Spinal cord (tissue), 10 donors: ENCODE measurements at places on chromosomes 12 and 14. TPM values are rescaled to one million over a fixed set of nuclear protein-coding genes. Genes with fewer than 3 reads are reported as not detected.

DNA sequence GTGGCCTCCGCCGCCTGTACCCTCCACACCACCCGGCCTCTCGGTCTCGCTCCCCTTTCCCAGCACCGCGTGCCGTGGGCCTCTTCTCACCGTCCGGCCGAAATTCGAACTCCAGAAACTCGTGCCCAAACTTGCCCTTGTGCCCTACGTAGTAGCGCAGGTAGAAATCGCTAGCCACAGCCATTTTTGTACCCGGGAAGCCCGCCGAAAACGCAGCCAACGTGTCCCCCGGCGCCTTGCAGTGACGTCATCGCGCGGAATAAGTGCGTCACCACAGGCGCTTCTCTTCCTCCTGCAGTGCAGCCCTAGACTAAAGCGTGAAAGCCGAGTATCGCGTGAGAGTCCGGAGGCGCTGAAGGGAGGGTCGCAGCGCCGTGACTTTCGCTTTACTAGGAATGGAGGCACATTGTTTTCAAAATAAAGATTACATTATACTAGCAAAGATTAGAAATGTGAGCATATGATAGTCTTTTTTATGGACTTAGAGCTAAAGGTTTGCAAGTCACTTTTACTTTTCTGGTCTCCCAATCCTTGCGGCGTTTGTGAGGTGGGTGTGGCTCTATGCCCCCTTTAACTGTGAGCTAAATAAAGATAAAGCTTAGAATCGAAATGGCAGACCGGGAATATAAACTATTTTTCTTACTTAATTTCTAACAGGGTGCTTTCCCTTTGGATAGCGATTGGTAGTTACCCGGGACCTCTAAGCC is at the start of gene MAGOHB:
MAGOHB (minus strand) TSS at position 261 of the 707 bp plus-strand sequence; CDS start at position 184, 77 bp downstream.
- peak within 1 kb of the TSS; percentile 86 for H3K27ac ChIP-seq
- peak within 1 kb of the TSS; percentile 93 for H3K4me3 ChIP-seq
- H3K4me1 ChIP-seq: peaks cover 5% of the 10 kb centered on the region

DNA sequence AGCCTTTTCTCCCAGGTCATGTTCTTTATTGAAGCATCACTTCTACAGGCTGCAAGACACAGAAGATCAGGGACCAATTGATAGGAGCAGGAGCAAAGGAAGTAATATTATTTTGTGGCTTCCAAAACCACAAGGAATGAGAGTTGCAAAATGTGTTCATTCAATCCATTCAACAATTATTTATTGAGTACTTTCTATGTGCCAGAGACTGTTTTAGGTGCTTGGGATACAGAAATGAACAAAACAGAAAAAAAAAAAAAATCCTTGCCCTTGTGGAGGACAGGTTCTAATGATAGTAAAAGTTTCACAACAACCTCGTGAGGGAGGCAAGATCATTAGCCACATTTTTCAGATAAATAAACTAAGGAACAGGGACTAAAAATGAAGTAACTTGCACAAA is 20.1 kb upstream of the DACT1 start:
- DNase-seq: no peak
- no peaks in the 10 kb centered on the region for H3K27me3 ChIP-seq
- H3K27ac ChIP-seq: no peak overlapping the region
- no peak overlapping the region for H3K4me3 ChIP-seq

DNA sequence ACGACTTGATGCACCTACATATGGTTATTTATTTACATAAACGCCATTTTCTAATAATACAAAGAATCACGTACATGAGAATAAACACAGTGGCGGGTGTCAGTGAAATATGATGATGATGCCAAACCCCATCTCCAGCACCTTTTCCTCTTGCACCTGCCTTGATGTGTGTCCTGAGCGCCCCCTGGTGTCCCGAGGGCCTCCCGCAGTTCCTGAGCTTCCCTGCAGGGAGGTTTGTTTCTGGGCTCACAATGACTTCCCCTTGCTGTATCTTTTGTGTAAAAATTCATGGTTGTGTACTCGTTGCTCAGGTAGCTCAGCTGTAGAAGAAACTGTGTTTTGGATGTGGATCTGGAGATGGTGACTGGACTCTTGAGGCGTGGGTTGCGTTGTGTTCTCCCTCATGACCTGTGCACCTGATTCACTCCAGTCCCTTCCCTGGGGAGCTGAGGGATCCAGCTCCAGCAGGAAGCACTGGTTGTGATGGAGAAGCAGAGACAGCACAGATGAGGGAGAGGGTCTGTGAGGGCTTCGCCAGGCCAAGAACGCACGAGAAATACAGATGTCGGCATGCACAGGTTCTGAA is 1037.8 kb downstream of the TMEM121 start:
- DNase-seq: no peak
- H3K27ac ChIP-seq: no peak overlapping the region
- H3K4me1 ChIP-seq: no peaks in the 10 kb centered on the region
- H3K4me3 ChIP-seq: no peak overlapping the region

Gene DEPDC4
- 3.7 TPM for polyA plus RNA-seq

Gene MGAT4C
- 6.9 TPM for polyA plus RNA-seq

Gene KLHL33
- polyA plus RNA-seq: 0.46 TPM
